ENCODE measurements at places on chromosomes 7 and 10.
A peak's percentile ranks its signal among the peaks of the same experiment; 100 is the strongest.

DNA sequence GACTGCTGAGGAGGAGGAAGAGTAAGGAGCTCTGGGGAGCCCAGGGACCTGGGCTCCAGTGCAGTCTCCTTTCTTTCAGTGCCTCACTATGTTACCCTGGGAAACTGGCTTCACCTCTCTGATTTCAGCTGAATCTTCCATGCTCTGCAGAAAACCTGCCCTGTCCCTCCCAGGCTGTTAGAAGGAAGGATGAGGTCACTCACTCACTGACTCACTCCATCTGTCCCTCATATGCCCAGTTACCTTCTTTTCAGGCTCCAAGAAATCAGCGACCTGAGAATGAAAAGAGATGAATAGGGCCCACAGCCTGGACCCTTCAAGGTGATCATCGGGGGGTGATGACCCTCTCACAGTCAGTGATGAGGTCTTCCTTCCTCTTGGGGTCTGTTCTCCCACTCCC is 481 bp downstream of the SFTPA2 start:
- peak; percentile 26 for DNase-seq

DNA sequence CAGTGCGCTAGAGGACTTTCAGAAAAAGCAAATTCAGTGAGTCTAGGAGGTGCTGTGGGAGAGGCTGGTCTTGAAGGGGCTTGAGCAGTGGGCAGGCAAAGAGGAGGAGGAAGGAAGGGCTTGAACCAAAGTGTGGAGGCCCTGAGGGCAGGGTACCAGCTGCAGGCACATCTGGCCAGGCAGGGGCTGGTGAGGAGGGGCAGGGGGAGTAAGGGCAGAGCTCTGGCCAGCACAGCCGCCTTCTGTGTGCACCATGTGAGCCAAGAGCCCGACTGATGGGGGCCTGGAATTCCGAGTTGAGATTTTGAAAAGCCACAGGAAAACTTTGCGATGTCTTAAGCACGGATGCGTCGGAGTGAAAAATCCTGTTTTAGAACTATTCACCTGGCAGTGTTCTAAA is 74.5 kb downstream of the PRPF18 start:
- no peak for DNase-seq

DNA sequence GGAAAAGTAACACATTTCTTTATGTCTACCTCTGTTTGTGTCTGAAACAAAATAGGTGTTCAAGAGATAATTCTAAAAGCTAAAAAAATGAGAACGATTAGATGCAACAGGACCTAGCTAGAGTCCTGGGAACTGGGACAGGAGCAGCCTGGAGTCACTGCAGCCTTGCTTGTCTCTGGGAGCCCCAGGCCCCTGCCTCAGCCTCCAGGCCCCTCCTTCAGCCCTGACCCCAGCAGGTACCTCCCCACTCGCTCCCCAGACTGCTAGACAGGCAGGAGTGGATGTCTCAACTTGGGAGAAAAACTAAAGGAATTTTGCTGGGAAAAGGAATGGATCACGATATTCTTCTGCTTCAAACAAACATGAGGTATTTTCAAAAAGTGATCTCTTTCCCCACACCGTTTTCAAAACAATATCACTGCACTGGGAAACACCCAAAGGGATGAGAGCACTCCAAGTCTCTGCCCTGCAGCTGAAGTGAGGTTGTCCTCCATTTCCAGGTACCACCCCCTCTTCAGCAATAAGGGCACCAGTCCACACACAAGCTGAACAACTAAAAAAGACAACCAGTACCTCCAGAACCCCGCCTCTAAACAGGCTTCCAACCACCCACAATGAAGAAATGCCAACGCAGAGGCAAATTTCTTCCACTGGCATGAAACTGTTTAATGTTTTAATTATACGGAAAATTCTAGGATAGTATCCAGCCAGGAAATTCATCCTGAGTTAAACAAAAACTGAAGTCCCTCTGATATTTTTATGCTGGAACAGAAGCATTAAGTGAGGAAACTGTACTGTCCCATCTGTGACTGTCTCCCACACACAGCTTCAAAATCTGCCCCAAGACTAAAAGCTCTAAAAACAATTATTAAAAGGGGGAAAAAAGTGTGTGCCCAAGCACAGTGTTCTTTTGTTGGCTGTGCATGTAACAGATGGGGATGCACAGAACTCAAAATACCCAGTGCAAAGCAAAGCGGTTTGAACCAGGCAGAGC is 47.2 kb downstream of the XPNPEP1 start:
- no peak for DNase-seq

- DNase-seq = no peak
These were observed 43.4 kb upstream of the PRSS58 start for GRCh38 chr7:142301299-142301698.

DNA sequence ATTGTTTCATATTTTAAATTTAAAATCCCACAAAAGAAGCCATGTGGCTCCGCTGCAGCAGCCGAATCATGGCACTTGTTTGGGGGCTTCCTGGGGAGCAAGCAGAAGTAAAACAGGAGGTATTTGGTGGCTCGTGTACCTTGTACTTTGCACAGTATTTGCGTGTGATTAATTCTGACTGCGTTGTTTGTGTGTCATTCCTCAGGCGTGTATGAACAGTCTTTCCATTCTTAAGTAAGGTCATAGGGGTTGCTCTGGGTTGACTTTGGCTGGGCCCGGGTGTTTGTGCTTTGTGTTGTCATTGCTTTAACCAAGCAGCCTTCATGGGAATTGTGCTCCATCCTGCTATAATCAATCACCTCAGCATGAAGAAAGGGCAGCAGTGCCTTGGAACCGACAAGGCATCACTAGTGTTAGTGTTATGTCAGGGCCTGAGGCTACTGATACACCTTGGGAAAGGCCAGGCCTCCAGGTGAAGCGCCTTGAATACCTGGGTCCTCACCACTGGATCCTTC is 182.4 kb downstream of the ARHGAP21 start:
- DNase-seq = no peak

DNA sequence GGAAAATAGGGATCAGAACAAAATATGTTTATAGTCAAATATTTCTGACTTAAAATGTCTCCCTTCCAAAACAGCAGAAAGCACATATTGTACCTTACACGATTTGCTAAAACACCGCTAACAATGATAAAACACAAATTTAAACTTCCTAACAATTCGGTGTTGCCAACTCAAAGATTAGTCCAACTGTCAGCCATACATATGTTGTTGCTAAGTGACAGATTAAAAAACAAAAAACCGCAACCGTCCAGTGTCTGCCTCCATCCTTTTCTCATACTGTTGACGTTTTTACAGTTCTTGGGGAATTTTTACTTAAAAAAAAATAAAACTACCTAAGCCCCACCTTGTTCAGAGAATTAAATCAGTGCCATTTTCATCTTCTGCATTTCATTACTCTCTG is 118.0 kb downstream of the RAB11FIP2 start:
- DNase-seq = no peak

All from GM04504 (cell line).